Stimulated activated CD4-positive, alpha-beta T cell treated with anti-CD3 and anti-CD28 coated beads, Interleukin-12 subunit alpha, Interleukin-12 subunit beta, amount 100 ng/mL, for 4 hours (primary cell): ENCODE measurements at places on chromosomes 6 and 20.

GRCh38 chr6:170434821-170435155 is 118.3 kb downstream of the PSMB1 start:
- DNase-seq, result no peak

DNA sequence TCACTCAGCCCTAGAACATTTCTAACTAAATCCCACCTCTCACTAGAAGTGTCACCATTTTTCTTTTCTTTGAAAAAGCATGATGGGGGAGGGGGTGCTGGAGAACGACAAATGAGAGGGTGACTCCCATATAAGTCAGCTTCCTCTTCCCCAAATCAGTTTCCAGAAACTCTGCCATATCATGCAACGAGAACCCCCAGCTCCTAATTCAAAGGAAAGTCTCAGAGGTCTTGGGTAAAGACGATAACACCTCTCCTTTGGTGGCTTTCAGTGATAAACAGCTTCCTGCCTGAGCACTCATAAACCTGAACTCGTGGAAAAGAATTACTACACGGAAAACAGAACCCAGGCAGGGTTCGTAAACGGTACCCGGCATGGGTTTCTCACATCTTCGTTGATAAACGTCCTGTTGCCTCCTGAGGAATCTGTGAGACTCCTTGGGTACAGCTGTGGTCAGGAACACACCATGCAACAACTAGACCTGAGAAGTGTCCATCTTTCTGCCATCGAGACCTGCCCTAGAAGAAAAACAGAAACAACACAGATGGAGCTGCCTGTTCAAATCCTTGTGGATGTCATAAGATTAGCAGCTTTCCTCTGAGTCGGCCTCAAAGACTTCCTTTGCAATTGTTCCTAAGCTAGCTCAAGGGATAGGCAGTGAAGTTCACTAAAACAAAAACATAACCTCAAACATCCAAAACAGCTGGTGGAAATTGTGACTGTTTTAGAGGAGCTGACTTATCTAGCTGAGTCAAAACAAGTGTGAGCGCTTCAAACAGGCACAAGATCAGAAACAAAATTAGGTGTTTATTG is 185.8 kb upstream of the PRDM1 start:
- DNase-seq, result no peak

DNA sequence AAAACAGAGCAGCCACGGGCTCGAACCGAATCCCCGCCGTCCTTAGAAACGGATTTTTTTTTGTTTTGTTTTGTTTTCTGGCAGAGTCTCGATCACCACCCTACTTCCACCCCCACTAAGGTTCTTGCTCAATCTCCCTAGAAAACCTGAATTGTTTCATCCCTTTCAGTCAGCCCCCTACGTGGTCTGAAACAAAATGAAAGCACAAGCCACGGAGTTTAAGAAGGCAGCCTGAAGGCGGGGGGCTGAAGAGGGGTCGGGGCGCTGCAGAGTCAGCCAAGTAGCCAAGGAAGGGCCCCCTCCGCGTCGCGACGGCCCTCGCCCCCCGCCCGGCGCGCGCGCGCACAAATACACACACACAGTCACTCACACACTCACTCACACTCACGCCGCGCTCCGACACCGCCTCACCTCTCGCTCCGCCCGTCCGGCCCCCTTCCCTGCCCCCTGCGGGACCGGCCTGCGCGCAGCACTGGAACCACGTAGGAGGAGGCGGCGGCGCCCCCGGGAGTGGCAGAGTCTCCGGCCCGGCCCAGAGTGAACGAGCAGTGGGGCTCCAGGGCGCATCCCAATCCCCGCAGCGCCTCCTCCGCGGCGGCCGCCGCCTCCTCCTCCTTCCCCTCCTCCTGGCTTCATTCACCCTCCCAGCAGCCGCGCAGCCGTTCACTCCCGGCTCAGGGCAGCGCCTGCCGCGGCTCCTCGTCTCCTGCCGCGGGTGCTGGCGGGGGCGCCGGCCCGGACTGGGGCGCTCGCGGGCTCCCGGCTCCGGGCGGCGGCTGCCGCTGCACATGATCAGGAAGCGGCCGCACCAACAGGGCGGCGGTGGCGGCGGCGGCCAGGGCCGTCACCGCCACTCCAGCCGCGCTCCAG is 1.4 kb downstream of the ATXN1 start:
- DNase-seq, result peak; percentile 70

DNA sequence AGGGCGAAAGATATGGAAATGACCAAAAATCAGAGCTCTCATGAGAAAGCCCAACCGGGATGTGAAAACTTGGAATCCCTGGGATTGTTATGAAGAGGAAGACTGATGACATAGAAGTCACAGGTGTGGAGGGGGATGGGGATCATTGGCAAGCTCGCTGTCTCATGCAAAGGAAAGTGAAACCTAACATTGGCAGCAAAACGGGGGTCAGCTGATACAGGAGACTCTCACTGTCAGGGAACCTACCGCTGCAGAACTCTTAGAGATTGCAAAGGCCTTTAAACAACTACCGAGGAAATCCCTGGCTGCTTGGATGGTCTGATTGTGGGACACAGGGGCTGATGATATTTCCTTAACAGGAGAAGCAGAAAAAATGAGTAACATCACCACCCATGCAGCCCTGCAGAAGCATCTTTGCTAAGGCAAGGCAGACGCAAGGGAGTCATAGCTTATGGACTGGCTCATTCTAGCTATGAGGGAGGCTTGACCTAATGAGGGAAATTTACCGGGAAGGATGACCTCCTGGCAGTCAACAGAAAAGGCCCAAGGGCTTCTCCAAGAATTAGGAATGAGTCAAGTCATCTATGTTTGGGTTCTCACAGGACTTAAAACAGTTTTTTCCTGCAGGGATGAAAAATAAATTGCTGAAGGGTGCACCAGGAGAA is 7.0 kb downstream of the MUC21 start:
- DNase-seq, result peak; percentile 6

DNA sequence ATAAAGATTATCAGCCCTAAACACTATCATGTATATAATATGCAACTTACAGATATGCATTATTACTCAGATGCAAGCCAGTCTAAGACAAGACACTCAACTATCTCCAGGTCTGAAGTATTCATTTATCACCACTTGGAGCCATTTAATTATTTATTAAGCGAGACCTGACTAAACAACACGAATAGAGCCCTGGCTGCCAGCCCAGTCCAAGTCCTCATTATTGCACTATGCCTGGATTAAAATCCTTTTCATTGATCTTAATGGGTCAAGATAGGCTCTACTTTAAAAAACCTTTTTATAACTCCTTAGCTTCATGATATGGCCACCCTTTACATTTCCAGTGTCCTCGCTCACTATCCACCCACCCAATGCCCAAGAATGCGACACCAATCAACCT is 183.1 kb upstream of the MARCKS start:
- no peak for DNase-seq

DNA sequence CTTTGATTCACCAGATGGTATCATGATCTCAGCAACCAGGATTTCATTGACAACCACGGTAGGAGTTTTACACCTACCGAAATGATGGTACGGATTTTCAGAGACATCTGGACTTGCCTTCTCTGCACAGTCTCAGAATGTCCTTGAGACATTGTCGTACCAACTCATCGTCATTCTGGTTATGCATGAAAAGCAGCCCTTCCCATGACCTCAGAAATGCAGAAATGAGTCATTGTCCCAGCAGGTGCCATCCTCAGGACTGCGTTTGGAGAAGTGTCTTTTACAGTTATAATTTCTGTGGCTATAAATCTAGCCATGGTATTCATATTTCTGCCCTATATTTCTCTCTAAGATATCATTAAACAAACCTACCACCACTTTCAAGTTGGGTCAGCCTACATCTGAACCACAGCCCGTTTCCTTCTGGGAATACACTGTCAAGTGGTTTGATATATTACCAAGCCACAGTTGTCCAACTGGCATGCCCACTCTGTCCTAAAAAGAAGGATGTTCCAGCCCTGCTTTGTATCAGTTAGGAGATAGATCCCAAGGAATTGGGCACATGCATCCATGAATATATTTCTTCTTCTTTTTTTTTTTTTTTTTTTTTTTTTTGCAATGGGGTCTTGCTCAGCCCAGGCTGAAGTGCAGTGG is 7.5 kb upstream of the BFSP1 start:
- DNase-seq, result no peak

DNA sequence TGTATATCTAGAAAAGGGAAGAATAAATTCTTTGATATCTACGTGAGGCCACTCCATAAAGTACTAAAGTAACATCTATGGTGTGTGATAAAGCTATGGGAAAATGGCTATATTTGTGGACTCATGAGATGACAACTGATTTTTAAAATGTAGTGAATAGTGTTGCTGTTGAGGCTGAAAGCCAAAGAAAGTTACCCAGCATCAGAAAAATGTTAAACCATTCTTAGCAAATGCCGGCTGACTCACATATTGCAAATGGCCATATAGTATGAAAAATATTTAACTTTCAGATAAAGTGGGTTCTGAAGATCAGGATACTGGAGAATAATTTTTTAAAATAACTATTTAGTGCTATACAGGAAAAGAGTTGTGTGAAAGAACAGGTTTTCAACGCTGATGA is 129.9 kb upstream of the GRIK2 start:
- no peak for DNase-seq

GRCh38 chr6:124885171-124885570 is 77.1 kb upstream of the RNF217 start:
- no peak for DNase-seq

DNA sequence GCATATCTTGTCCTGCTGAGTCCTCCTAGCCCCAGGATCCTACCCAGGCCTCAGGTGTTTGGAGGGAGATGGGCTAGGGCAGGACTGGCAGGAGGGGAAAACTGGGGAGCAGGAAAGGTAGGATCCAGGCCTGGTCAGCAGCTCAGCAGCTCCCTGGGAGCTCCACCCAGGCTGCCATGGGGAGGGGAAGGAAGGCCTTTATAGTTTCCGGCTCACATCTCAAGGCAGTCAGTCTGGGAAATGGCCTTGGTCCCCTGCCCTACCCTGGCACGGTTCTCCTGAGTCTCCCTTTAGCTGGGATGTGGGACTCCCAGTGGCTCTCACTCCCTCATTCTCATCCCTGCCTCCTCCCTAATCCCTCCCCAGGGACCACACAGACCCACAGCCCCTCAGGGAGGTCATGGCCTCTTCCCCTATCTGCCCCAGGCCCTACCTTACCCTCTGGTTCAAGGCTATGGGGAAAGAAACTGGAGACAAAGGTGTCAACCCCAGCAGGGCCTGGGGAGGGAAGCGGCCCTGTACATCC is 1.6 kb downstream of the SLC44A4 start:
- no peak for DNase-seq

DNA sequence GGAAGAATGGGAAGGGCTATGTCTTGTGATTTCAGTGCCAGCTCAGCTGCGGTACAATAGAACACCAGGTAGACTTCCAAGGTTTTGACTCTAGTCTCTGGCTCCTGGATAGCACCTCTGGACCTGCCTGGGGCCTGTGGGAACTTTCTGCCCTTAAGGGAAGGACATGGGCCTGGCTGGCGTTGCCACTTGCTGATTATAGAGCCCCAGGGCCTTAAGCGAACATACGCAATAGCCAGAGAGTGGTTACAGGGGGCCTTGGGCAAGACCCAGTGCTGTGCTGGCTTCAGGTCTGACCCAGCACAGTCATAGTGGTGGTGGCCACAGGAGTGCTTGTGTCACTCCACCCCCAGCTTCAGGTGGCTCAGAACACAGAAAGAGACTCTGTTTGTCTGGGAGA is 131.1 kb upstream of the COL21A1 start:
- no peak for DNase-seq

DNA sequence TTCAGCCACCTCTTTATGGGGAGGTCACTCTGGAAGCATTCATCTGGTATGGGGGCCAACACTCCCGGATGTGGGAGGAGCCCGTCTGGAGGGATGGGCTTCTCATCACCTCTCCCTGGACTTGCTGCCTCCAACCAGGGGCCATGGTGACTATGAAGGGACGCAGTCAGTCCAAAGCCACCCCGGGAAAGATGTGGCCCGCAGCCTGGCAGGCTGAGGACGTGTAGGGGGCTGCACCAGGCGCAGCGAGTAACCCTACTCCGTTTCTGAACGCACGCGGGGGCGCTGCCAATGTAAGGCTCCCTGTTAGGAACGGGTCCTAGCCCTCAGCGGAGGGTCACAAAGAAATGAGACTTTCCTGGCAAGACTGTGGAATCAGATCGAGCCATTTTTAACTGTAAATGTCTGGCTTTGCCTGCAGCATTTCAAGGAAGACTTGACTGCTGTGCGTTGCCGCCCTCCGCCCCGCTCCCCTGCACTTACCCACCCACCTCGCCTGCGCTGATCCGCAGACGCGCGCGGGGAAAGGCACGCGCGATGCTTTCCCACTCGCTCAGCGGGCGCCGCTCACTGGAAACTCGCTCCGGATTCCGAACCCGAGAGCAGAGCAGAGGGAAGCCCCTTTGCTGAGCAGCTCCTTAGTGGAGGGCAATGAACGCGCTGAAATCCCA is 55.1 kb downstream of the IL20RA start:
- no peak for DNase-seq
